ENCODE measurements at places on chromosomes 1 and 21.
A peak's percentile ranks its signal among the peaks of the same experiment; 100 is the strongest.

DNA sequence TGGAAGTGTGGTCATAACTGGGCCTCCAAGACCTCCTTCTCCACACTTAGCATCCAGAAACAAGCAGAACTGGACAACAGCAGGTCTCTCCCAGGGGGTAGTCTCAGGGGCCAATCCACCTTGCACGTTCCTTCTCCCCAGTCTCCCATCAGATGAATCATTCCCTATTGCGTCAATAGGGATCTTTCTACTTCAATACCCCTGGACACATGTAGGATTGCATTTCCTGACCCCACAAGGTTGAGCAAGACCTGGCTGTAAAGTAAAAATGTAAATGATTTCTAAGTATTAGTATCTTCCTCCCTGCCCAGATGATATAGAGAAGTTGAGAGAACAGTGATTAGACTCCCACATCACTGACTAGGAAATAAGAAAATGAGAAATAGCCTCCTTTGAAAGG, 224.5 kb upstream of the CSF3R start:
- no peak for DNase-seq

- DNase-seq: no peak
These were observed 44.0 kb upstream of the LRP8 start for GRCh38 chr1:53371851-53372250.

GRCh38 chr1:98256700-98257099, 335.9 kb upstream of the DPYD start:
- DNase-seq: no peak

DNA sequence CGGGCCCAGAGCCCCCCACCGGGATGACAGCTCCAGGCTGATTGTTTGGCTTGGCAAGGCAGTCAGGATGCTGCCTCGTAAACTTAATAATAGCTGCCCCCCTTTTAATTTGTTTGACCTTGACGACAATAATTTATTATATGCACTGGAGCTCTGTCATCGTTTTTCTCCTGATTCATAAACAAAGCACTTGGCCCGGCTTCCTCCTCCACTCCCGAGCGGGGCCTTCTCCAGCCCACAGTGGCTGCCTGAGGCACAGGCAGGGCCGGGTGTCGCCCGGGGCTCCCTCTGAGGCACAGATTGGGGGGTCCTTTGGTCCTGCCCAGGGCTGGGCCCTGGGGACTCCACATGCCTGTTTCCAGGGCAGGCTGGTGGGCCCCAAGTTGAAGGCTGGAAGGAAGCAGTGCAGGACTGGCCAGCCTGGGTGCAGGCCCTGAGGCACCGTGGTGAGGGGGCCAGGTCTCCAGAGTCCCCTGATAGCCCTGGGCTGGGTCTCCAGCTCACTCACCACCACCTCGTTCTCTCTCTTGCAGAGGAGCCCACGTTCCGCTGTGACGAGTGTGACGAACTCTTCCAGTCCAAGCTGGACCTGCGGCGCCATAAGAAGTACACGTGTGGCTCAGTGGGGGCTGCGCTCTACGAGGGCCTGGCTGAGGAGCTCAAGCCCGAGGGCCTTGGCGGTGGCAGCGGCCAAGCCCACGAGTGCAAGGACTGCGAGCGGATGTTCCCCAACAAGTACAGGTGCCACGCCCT, 52.0 kb upstream of the ARHGEF16 start:
- DNase-seq: peak; percentile 73

- DNase-seq: no peak
These were observed 13.1 kb upstream of the PRRC2C start for GRCh38 chr1:171472183-171472647.

- DNase-seq: no peak
These were observed 33.5 kb downstream of the GPR137B start for GRCh38 chr1:236175642-236176336.

- DNase-seq: no peak
These were observed 4.4 kb upstream of the PRDM15 start for GRCh38 chr21:41883582-41883981.

GRCh38 chr1:219304227-219305226, 130.8 kb downstream of the LYPLAL1 start:
- no peak for DNase-seq

- no peak for DNase-seq
These were observed 12.7 kb downstream of the AADACL4 start for GRCh38 chr1:12656575-12656974.

- DNase-seq: no peak
These were observed at the start of gene RASSF5 for GRCh38 chr1:206507284-206508129. RASSF5 (plus strand) TSS chr1:206507531; CDS start chr1:206507603, 72 bp downstream.

DNA sequence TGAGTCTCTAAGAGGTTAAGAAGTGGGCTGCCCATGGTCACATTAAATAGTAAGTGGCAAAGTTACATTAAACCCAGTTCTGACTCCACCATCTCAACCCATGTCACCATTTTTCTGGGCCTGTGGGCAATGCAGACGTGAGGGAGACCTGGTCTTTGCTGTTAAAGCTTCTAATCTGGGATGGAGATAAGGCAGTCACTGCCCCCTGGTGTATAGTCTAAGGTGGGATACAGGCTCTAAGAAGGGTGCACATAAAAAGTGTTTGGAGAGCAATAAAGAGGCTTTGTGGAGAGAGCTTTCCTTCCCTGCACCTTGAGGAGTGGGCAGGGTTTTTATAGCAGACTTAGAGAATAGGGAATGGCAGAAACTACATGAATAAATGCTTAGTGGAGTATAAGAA, 141.3 kb downstream of the ROR1 start:
- no peak for DNase-seq

DNA sequence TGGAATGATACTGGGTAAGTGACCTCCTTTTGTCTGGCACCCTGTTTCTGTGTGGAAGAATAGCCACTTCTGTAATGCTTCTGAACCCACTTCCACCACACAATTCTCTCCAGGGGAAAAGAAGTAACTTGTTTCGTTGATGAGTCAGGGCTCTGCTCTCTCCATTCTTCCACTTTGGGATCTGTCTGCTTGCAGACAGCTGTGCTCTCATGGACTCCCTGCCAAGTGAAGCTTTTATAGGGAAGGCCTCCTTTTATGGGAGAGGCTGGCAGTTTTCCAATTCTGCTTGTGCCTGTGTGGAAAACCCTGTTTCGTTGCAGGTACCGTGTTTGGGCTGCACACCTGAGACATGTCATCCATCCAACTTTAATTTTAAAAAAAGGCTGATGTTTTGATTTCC, 130.7 kb downstream of the GIPC2 start:
- DNase-seq: peak; percentile 41

- no peak for DNase-seq
These were observed 34.2 kb upstream of the ABCD3 start for GRCh38 chr1:94383966-94384408.

DNA sequence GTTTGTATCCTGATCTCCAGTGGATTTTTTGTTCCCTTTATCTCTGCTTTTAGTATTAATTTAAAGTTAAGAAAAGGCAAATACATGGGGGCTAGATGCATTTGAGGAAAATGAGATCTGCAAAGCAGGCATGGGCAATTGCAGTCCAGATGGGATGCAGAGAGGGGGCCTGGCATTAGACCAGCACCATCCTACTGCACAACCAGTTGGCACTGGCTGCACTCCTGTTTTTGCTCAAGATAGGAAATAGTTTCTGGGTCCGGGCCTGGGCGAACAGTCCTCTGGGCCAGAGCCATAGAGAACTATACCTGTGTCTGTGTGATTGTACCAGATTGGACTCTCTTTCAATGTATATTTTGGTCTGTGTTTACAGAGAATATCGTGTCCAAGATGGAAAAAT, 34.0 kb upstream of the LEPR start:
- DNase-seq: no peak

DNA sequence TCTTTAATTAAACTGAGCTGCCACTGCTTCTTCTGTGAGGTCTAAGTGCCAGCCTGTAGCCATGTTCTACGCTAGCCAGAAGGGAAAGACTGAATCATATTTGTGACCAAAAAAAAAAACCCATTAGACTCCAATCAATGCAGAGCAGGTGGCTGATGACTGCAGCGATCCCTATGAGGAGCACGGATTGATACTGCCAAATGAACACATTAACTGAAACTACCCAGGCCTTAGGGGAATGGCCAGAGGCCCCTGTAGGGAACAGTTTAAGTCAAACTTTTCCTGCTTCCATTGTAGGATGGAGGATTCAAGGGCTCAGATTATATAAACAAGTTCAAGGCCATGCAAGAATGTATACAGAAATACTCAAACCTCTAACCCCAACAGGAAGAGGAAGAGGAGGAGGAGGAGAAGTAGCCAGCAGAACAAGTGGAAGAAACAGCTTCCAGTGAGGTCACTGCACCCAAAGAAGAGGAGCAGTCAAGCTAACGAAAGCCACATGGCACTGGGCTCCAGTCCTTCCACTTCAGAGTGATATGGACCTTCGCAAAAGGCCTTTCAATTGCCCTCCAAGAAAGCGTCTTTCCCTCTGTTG, 328.3 kb downstream of the SMYD3 start:
- DNase-seq: no peak

DNA sequence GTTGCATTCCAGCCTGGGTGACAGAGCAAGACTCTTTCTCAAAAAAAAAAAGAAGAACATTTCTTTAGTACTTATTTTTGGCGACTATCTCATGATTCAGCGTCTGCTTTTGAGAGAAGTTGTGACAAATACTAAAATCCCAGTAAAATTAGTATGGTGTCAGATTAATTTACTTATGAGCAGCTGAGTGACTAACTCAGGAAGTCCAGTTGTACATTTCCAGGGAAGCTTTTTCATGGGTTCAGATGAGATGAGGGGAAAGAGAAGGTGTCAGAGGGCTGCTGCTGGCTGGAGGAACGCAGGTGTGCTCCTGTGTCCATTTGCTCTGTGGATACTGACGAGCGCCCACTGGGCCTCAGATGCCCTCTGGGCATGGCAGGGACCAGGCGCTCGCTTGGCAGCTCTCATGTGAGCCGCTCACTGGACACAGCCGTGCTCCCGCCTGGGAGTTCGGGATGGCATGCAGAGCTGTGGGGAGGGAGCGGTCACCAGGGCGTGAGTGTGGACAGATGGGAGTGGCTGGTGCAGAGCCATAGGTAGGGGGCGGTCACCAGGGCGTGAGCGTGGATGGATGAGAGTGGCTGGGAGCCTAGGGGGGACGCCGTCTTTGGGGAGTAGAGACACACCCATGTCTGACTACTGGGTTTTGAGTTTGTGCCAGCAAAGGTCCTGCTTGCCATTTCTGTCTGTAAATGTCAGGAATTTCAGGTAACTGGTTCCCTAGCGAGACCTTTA, 55.0 kb downstream of the ADARB1 start:
- DNase-seq: no peak

DNA sequence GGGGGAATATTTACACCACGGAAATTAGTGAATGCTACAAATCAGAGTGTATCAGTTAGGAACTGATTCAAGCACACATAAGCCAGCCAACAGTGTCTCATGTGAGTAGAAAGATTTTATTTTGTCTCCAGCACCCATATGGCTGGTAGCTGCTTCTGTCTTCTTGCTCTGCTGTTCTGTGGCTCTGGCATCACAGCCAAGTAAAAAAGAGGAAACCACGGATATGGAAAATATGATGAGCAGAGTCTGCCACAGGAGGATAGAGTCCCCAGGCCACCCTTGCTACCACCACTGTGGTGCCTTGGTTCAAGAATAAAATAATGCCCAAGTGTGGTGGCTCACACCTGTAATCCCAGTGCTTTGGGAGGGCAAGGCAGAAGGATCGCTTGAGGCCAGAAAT, 53.6 kb upstream of the SPOCD1 start:
- DNase-seq: no peak

GRCh38 chr1:209547626-209548025, 35.9 kb upstream of the CAMK1G start:
- DNase-seq: no peak

DNA sequence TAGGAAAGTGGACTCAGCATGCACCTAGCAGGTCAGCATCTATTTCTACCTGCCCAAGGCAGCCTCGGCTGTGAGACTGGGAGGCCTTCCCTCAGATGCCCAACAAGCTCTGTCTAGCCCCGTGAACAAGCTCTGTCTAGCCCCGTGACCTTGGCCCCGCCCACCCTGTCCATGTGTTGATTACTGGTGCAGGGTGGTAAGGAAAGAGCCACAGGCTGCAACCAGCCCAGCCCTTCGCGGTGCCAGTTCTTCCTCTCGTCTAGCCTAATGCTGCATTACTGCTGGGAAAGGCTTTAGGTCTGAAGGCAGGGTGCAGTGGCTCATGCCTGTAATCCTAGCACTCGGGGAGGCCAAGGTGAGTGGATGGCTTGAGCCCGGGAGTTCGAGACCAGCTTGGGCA, 2.2 kb downstream of the GPR153 start:
- DNase-seq: no peak

GRCh38 chr1:29256394-29256793, 20.1 kb downstream of the PTPRU start:
- DNase-seq: no peak

DNA sequence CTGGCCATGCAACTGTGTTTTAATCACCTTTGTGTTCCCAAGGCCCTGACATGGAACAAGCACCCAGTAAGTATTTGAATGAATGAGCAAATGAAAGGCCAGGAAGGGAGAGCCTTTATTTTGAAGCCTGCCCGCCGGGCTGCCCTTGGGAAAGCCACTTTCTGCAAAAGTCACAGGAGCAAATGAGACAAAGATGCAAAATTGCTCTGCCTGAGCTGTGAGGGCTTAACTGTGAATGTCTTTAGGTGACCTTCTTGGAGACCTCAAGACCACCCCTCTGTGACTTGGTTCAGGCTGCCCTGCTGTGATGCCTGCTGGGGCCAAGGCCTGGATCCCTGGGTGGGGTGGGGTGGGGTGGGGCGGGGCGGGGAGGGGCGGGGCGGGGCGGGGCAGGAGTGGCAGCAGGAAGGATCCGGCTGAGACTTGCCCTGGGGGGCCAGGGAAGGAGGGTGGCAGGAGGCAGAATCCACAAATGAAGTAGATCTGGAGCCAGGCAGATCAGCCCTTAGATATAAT, 54.0 kb downstream of the RUNX3 start:
- no peak for DNase-seq

GRCh38 chr21:16536140-16536539, 806.4 kb downstream of the USP25 start:
- no peak for DNase-seq

- no peak for DNase-seq
These were observed 88.4 kb downstream of the DPYD start for GRCh38 chr1:97832481-97832880.

DNA sequence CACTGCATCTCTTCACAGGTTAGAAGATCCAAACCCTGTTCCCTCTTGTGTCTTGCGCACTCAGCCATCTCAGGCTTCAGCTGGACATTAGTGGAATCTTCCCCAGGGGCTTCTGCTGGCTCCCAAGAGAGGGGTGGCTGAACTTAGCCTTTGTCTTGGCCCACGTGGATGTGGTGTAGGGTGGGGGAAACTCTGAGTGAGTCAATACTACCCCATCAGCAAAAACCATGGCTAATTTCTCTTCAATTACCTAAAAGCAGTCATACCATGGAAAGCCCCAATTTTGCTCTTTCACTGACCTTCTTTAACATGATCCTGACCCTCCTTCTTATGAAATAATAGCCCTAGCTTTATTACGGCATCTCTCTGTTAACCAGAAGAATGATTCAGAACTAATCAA, 72.5 kb upstream of the RAB3GAP2 start:
- no peak for DNase-seq

DNA sequence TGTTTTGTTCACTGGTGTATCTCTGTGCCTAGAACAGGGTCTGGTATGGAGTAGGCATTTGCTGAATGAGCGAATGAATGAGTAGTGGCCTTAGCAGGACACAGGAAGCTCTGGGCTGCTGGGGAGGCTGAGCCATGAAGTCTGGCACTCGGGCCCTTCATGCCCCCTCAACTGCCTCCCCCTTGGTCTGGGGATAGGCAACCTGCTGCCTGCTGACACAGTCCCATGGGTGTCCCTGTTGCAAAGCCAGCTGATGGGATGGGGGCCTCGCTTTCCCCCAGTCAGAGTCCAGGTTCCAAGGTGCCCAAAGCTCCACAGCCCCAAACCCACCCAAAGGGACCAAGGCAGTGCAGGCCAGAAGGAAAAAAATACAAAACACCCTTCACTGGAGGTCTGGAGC, 107.0 kb upstream of the CASZ1 start:
- DNase-seq: no peak

GRCh38 chr1:66981679-66982078, 56.9 kb downstream of the MIER1 start:
- no peak for DNase-seq
